ENCODE measurements at places on chromosomes 16 and 17.

DNA sequence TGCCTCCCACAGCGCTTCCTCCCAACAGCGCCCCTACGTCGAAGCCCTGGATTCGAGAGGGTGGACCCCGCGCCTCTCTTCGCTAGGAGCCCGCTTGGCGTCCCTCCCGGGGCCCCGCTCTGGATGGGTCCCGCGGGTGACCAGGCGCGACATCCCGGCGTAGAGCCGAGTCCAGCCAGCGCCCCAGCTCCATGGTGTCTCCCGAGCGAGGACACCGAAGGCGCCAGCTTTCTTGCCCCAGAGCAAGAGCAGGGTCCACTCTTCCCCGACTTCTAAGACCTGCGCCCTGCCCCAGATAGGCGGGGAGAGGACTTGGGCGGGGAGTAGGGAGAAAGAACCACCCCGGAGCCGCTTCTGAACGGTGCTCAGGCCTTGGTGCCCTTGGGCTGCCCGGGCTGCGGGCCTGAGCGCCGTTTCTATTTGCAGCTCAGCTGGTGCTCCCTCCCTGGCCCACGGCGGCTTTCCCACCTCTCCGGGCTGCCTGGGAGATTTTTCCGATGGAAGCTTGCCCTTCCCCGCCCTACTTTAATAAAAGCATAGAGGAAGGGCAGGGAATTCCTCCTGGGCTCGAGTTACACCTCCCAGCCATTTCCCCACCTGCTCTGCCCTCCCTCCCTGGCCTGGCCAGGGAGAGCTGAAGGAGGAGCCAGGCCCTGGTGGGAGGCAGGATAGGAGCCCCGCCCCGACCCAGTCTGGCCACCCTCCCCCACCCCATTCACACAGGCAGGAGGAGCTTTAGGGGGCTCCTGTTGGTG is 1.8 kb downstream of the MMP15 start:
- no peak for DNase-seq

DNA sequence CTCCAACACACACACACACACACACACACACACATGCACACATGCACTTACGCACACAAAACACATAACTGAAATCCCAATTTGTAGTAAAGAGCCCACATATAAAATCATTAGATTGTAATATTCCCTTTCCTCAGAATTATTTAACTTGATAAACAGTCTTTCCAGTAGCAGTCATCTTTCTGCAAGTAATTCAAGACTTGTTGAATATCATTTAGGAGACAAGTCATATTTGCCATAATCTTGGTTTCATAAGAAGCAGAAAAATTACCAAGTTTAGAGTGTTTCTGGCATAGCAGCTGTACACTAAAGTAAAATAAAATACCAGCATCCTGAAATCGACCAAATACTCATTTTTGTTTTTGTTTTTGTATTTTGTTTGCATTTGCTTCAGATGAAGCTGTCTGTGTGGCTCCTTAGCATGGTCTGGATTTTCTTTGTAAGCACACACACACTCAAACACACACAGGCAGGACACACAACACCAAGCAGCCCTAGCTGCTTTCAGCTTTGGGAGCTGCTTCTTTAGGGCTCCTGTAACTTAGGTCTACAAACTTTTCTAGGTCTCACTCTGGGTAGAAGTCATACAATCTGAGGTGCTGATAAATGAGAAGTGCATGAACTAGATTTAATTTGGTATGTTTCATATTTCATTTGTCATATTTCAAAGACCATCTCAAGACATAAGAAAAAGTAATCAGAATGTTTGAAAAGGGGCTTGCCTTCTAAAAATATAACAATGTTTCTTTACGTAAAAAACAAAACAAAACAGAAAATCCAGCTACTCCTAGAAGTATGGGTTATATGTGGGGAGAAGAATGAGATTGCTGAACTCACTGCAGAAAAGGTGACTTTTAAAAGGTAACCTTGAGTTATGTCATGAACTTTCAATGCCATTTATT is 3.0 kb downstream of the SALL1 start:
- no peak for DNase-seq

- DNase-seq = no peak
These were observed 22.8 kb downstream of the LASP1 start for GRCh38 chr17:38892620-38893019.

DNA sequence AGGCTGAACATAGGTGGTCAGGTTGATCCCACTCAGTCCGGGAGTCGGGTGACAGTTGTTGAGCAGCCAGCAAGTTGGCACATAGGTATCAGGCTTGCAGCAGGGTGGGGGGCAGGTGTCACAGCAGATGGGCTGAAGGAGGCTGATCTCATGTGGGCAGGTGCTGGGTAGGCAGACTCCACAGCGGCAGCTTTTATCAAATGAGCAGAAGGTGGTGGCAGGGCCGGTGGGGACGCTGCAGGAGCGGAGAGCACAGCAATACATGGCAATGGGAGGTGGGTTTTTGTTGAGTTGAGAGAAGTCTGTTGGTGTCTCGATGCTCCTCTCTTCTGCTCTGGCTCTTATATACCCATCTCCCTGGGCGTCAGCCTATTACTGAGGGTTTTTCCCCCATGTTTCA is at the start of gene KRTAP3-1:
KRTAP3-1 (minus strand) TSS at position 318 of the 400 bp plus-strand sequence; CDS start at position 264, 54 bp downstream.
- no peak for DNase-seq

DNA sequence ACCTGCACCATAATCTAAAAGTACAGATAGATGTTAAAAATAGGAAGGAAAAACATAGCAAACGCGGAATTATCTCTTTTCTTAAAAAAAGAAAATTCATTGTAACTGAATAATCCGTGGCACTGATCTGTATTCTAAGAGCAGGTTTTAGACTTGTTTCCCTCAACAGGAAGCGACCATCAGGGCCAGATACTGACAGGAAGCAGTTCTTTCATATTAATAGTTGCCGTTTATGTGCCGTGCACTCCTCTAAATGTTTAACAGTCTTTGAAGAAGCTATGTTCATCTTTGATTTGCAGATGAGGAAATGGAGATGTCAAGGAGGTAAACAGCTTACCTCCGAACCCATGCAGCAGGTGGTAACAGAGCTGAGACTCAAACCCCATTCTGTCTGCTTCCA is 23.6 kb downstream of the DYNLRB2 start:
- DNase-seq = no peak

GRCh38 chr17:10745231-10745630 is 15.4 kb upstream of the TMEM220 start:
- no peak for DNase-seq

- DNase-seq = no peak
These were observed 47.1 kb upstream of the SALL1 start for GRCh38 chr16:51197953-51198748.

- peak; percentile 86 for DNase-seq
These were observed 131.4 kb downstream of the WWOX start for GRCh38 chr16:78230832-78231231.

DNA sequence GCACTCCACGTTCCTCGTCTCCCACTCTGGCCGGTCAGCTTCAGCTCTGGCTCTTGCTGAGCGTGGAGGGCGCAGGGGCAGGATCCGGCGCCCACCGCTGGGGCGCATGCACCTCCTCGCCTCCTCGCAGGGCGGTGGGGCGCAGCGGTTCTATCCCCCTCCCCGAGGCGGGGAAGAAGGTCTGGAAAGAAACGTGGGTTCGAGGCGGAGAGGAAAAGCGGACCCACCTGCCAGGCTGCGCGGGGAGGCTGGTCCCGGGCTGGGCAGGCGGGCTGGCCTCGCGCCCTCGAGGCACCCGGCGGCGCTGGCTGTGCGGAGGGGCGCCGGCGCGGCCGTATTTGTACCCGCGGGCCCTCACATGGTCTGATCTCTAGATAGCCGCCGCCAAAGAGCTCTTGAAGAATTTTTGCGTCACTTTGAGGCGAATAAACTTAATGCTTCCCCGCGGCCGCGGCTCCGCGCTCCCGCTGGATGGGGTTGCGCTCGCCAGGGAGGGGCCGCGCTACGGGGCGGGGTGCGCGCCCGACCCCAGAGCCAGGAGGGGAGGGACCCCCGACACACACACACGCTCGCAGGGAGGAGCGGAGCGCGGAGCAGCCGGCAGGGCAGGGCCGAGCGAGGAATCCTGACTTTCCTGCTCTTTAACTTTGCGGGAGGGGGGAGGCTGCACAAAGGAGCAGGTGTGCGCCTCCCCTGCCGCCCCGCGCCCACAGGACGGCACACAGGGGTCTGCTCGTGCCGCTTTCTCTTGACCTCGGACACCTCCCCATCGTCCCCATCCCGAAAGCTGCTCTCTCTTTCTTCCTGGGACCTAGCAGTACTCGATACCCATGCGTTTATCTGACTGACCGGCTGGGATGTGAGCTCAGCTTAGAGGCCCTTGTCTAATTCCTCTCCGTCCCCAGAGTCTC is at the start of gene SLC6A4:
SLC6A4 (minus strand) TSS at position 312 of the 911 bp plus-strand sequence. CDS start 13,739 bp downstream, outside the sequence.
- DNase-seq = no peak

- DNase-seq = peak; percentile 36
These were observed 35.6 kb downstream of the TENT4B start for GRCh38 chr16:50188619-50189136.

- no peak for DNase-seq
These were observed 6.8 kb downstream of the MPG start for GRCh38 chr16:84718-85406.

- no peak for DNase-seq
These were observed 2.4 kb upstream of the COX6A2 start for GRCh38 chr16:31430380-31431052.

DNA sequence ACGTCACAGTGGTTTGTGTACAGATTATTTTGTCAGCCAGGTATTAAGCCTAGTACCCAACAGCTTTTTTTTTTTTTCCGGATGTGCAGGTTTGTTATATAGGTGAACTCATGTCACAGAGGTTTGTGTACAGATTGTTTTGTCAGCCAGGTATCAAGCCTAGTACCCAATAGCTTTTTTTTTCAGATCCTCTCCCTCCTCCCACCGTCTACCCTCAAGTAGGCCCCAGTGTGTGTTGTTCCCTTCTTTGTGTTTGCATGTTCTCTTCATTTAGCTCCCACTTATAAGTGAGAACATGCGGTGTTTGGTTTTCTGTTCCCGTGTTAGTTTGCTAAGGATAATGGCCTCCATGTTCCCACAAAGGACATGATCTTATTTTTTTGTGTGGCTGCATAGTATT is 19.9 kb downstream of the RPTOR start:
- DNase-seq = no peak

DNA sequence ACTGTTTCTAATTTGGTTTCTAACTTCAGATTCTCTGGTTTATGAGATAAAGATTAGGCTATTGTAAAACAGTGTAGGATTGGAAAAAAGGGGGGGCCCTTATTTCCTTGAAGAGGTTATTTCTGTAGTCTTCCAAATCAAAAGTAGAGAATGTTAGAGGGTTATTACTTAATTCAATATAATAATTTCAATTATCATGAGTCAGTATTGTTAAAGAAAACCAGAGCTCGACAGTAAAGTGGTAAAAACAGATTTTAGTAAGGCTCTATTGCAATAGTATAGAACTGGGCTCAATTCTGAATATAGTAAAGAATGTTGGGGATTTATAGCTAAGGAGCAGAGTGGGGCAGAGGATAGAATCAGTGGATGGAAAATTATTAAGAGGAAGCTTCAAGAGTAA is 140.0 kb downstream of the TANC2 start:
- no peak for DNase-seq

GRCh38 chr16:50999181-50999580 is 151.9 kb downstream of the SALL1 start:
- DNase-seq = no peak

DNA sequence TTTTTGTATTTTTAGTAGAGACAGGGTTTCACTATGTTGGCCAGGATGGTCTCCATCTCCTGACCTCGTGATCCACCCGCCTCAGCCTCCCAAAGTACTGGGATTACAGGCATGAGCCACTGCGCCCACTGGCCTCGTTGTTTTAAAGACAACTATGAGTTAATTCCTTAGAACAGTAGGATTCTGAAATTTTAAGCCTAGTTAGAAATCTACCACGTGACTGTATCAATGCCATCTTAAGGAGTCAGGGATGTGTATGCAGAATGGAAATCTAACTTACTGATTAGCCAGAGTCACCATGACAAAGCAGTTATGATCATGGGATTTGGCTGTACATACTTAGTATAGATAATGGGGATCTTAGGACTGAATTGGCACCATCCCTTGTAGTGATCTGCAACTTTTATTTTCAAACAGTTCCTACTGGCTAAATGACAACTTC is 2.8 kb downstream of the CEP20 start:
- no peak for DNase-seq

- DNase-seq = no peak
These were observed 3.4 kb downstream of the ACE start for GRCh38 chr17:63480192-63480784.

- DNase-seq = no peak
These were observed 307.2 kb upstream of the MYOCD start for GRCh38 chr17:12358477-12358876.

- DNase-seq = no peak
These were observed 67.8 kb downstream of the GRIN2A start for GRCh38 chr16:10114409-10114808.

GRCh38 chr16:47013910-47014309 is 40.4 kb upstream of the DNAJA2 start:
- no peak for DNase-seq

- DNase-seq = no peak
These were observed 1.6 kb upstream of the N4BP1 start for GRCh38 chr16:48611329-48612137.

- no peak for DNase-seq
These were observed 5.8 kb upstream of the CBX4 start for GRCh38 chr17:79844869-79845600.

DNA sequence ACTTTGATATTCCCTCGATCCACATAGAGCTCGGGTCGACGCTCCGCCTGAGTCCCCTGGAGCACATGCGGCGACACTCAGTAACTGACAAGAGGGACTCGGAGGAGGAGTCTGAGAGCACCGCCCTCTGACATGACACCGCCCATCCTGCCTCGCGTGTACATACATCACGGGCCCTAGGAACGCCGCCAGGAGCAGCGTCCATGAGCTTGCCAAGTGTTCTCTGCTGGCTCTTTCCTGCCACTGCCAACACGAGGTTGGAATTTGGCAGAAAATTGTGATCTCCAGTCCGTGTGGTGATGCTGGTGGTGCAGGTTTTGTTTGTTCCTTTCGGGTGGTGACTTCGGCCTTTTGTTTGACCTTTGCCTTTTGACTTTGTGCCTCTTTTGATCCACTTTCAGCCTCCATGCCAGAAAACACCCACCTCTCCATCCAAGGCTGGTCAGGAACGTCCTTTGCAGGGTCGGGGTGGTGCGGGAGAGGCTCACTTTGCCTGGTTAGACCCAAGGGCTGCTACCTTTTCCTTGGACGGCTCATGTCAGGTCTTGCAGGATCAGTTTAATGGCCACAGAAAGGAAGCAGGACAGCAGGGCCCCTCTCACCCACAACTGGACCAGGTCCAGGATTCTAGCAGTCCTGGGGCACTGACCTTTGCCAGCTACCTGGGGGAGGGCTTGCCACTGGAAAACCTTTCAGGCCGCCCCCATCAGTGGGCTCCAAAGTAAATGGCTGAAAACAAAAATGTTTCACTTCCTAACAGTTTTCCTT is 27.6 kb downstream of the ELAC2 start:
- DNase-seq = no peak
